AG04449 (cell line): ENCODE measurements at places on chromosomes 1 and 21.

DNA sequence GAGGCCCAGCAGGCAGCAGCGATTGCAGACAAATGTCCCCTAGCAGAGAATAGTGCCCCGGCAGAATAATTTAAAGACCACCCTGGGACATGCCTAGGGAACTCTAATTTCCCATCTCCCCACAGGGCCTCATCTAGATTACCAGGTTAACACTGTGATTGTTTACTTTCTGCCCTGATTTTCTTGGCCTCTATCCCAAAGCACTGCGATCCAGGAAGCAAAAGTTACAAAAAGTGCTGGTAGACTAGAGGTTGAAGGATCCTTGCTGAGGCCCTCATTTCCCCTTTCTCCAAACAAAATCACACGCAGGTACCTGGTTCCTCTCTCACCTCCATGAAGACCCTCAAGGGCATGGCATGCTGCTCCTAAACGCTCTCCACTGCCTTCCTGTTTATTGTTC lies 229.7 kb downstream of the C1orf94 start:
- DNase-seq: no peak

GRCh38 chr1:9615316-9616063 lies 26.8 kb downstream of the TMEM201 start:
- no peak for DNase-seq

DNA sequence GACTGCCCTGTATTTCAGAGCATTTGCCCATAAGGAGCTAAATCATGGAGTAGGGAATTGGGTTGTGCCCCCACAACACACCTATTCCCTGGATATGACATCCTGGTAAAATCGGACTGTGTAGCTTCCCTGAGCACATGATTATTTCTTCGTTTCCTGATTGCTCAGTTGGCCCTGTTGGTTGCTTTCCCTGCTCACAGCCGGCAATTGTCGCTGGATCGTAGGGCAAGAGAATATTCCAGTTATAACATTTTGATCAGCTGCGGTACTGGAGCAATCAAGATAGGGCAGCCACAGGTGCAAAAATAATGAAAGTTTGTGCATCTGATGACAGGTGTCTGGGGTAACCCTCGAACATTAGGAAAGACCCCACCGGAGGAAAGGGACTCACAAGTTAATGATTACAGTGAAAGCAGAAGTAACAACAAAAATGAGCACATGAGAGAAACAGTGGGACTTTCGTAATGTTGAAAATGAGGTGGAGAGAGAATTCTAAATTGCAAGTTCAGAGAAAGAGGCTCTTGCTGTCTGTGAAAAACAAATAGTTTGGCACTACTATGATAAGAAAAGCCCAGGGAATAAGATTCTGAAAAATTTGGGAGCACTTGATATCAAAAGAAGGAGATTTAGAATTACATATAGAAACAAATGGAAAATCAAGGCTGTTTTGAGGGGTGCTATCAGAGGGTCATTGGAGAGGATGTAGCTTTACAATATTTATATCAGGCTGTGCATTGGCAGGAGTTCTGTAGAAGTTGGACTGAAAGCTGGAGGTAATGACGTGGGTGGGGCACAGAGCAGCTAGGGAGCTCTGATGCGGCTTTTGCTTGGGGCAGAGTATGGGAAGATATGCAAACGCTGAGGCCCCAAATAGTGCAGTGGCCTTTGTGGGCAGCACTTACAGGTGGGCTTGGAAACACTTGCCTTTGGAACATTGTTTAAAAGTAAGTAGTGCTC lies at the start of gene MAB21L3:
TSS of gene MAB21L3 (plus strand) at position 833 of the 957 bp plus-strand sequence. CDS start 1,217 bp downstream, outside the sequence.
- DNase-seq: no peak

DNA sequence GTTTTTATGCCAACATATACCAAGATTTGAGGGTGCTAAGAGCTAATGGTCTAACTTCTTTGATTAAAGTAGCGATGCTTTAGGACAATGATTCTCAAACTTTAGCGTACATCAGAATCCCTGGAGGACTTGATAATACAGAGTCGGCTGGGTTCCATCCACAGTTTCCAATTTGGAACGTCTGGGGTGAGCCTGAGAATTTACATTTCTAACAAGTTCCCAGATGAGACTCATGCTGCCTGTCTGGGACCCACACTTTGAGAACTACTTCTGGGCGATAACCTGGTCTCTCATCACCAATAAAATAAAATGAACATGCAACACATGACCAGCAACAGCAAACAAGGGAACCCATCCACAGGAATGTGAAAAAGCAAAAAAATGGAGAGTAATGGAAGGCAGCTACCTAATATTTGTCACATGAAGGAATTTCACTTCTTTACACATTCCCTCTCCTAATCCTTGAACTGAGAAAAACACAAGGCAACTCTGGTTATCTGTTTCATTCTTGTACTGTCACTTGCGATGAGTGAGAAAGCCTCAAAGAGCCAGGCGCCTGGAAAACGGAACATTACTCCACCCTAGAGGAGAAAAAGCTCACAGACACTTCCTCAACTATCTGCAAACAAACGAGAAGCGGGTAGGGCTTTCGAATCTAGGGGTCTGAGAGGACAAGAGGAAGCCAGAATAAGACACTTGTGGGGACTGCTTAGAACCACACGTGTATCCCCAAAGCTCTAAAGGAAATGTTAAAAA lies 14.0 kb downstream of the HSF2BP start:
- DNase-seq: peak; percentile 45

DNA sequence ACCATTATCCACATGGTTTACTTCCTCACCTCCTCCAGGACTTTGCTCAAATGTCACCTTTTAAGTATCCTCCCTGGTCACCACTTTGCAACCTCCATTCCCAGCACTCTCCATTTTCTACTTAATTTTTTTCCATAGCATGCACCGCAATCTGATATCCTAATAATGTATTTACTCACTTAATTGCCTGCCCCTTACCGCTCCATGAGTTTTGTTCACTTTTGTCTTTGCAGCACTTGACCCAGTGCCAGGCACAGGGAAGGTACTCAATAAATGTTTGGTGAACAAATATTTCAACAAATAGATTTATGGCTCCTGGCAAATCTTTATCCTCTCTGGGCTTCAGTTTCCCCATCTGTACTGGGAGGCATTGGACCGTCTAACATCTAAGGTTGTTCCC lies 53.6 kb downstream of the UBE2T start:
- DNase-seq: no peak

GRCh38 chr1:156804572-156805243 lies 11.9 kb downstream of the SH2D2A start:
- DNase-seq: no peak

DNA sequence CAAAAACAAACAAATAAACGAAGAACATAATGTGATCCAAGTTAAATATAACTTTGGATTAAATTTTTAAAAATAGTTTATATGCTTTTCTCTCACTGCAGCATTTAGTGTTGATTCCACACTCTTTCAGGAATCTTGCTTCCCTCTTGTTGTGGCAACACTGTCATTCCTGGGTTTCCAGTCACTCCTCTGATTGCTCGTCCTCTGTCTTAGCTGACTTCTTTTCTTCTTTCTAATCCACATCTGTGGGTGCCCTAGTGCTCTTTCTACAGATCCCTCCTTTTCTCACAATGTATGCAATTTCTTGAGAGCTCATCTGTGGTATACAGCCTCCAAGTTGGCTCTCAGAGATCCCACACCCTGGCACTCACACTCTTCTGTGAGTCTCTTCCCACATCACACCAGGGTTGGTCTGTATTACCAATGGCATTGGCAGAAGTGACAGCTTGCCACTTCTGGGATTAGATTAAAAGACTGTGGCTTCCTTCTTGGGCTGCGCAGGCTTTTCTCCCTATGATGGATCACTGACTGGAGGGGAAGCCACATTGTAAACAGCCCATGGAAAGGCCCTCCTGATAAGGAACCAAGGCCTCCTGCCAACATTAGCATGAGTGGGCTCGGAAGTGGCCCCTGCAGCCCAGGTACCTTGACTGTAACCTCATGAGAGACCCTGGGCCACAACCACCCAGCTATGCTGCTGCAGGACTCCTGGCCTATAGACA lies 11.5 kb upstream of the MYOC start:
- DNase-seq: no peak

DNA sequence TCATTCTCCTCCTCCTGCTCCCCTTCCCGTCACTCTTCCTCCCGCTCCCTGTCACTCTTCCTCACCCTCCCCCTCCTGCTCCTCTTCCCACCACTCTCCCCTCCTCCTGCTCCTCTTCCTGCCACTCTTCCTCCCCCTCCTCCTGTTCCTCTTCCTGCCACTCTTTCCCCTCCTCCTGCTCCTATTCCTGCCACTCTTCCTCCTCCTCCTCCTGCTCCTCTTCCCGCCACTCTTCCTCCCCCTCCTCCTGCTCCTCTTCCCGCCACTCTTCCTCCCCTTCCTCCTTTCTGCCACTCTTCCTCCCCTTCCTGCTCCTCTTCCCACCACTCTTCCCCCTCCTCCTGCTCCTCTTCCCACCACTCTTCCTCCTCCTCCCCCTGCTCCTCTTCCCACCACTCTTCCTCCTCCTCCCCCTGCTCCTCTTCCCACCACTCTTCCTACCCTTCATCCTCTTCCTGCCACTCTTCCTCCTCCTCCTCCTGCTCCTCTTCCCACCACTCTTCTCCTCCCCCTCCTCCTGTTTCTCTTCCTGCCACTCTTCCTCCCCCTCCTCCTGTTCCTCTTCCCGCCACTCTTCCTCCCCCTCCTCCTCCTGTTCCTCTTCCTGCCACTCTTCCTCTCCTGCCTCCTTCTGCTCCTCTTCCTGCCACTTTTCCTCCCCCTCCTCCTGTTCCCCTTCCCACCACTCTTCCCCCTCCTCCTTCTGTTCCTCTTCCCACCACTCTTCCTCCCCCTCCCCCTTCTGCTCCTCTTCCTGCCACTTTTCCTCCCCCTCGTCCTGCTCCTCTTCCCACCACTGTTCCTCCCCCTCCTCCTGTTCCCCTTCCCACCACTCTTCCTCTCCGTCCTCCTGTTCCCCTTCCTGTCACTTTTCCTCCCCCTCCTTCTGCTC lies 28.7 kb upstream of the ARTN start:
- no peak for DNase-seq
